Activated CD4-positive, alpha-beta T cell treated with anti-CD3 and anti-CD28 coated beads for 1 hour (primary cell): ENCODE measurements at places on chromosomes 1 and 21.

GRCh38 chr1:242017580-242018233 is 18.8 kb upstream of the MAP1LC3C start:
- no peak for DNase-seq

DNA sequence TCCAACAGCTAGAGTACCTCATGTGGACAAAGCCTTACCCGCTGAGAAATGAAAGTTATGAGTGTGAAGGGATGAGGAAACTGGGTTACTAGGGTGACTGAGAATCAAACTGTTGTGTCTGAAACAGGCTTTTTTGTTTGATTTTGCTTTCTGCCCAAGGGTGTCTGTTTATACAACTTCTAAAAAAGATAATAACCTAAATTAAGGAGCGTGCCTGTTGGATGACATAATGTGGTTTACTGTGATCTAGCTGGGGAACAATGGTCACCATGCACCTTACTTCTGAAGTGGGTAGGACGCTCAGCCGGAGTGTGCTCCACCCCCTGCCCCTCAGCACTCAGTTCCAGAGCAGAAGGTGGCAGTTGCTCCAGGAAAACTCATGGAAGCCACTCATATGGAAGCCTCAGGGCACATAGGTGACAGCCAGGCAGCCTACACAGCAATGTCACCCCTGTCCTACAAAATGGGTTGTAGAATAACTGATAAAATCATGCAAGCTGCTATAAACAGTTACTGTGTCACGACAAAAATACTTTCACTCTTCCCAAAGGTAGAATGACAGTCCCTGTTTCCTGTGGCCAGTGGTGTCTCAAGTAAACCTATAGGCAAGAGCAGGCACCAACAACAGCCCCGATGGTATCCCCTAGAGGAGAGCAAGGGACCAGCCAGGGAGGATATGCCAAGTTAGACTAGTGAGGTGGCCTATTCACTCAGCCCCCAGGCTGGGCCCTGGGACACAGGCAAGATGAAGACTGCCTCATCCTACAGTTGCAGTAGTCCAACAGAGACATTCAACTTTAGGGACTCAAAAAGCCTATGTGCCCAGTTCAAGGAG is 29.3 kb downstream of the SIPA1L2 start:
- no peak for DNase-seq

DNA sequence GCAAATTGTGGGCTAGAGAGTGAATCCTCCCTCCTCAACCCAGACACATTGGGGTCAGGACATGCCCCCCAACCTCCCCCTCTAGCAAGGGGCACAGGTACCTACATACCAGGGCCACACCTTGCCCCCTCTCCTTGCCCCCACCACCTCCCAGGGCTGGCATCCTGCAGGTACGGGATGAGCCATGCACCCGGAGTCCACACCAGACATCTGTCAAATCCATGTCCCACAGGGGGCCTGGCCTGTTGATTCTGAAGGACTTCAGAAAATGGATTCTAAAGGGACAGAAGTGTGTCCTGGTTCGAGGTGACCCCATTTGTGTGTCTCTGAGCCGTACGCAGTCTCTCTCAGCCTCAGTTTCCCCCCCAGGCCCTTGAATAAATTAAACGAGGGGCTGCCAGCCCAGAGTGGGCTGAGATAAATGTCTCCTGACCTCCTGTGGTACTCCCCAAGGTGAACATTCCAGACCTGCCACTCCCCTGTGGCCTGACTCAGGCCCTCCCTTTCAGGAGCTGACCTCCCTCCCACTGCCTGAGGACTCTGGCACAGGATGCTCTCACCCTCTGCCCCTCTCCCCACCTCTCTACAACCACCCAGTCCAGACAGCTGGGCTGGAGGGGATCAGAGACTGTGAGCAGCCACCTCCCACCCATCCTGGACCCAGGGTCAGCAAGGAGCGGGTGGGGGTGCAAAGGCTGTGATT is 94.5 kb downstream of the EPHB2 start:
- no peak for DNase-seq

DNA sequence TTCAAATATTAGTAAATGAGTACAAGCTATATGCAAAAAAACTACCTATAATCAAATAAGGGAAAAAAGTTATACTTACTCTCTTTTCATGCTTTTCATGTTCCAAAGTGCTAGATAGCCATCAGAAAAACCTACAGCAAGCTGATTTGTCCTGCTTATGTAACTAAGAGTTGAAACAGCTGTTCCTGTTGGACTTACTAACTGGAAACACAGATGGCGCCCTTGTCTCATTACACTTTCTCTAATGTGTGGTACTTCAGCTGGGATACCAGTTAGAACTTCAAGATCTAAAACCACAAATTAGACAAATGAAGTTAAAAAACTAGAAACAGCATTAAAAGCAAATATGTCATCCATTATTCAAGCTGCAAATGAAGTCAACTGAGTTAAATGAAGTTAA is 24.3 kb downstream of the AHCTF1 start:
- DNase-seq = no peak

DNA sequence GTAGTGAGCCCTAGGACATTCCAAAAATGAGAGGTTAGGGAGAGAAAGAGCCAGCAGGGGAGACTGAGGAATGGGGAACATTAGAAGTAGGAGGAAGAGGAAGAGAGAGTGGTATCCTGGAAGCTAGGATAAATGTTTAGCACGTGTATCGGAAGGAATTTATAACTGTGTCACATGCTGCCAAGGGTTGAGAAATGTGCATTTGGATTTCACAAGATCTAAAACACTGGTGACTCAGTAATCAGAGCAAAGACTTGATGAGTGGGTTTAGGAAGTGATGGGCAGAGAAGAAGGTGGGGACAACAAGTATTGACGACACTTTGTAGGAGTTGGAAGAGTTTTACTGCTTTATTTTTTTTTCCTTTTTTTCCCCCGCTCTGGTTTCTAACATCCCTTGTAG is 193.9 kb downstream of the FMN2 start:
- no peak for DNase-seq
